Head of caudate nucleus (tissue), 42 donors: ENCODE measurements at places on chromosomes 1 and 21.
A peak's percentile ranks its signal among the peaks of the same experiment; 100 is the strongest.

DNA sequence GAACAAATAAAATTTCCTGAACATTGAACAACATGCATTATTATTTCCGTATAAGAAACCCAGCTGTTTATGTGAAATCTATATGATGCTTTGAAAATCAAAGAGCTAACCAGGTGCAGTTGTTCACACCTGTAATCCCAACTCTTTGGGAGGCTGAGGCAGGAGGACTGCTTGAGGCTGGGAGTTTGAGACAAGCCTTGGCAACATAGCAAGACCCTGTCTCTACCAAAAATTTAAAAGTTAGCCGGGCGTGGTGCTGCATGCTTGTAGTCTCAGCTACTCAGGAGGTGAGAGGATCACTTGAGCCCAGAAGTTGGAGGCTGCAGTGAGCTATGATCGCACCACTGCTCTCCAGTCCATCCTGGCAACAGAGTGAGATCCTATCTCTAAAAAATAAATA is 4.8 kb upstream of the ZNF281 start:
- no peak for DNase-seq

DNA sequence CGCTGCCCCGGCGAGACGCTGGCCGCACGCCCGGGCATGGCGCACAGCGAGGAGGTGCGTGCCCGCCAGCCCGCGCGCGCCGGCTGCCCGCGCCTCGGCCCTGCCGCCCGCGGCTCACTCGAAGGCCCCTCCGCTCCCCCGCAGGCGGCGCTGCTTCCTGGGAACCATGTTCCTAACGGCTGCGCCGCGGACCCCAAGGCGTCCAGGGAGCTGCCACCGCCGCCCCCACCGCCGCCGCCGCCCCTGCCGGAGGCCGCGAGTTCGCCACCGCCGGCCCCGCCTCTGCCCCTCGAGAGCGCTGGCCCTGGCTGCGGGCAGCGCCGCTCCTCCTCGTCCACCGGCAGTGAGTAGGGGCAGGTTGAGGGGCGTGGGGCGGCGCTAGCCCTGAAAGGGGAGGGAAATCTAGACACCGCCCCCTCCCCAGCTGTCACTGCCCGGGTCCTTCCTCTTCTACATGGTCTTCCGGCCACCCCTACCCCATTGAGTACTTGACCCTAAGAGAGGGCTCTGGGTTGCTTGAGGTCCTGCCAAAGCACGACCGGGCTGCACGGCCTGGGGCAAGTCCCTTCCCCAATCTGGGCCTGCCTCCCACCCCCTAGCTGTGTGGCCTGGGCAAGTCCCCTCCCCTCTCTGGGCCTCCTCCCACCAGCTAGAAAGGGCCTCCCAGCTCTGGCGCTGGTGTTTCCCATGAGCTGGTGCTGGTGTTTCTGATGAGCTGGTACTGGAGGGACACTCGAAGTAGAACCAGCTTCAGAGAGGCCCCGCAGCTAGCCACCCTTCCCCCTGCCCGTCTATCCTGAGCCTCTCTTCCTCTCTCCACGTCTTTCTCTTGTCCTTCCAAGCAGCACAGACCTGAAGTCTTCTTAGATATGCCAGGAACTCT is 17.0 kb downstream of the TNFRSF25 start:
- DNase-seq, result peak; percentile 38

DNA sequence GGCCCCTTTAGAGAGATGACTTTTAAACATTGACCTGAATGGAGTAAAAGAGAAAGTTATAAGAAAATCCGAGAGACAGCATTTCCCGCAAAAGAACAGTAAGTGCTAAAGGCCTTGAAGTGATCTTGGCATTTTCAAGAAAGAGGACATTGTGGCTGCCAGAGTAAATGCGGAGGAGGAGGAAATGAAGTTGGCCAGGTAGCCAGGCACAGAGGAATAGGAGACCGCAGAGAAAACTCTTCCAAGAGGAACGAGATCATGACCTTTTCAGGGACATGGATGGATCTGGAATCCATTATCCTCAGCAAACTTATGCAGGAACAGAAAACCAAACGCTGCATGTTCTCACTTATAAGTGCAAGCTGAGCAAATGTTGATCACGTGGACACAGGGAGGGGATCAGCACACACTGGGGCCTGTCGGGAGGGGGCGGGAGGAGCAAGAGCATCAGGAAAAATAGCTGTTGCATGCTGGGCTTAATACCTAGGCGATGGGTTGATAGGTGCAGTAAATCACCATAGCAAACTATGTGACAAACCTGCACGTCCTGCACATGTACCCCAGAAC is 49.7 kb downstream of the EEIG2 start:
- no peak for DNase-seq

DNA sequence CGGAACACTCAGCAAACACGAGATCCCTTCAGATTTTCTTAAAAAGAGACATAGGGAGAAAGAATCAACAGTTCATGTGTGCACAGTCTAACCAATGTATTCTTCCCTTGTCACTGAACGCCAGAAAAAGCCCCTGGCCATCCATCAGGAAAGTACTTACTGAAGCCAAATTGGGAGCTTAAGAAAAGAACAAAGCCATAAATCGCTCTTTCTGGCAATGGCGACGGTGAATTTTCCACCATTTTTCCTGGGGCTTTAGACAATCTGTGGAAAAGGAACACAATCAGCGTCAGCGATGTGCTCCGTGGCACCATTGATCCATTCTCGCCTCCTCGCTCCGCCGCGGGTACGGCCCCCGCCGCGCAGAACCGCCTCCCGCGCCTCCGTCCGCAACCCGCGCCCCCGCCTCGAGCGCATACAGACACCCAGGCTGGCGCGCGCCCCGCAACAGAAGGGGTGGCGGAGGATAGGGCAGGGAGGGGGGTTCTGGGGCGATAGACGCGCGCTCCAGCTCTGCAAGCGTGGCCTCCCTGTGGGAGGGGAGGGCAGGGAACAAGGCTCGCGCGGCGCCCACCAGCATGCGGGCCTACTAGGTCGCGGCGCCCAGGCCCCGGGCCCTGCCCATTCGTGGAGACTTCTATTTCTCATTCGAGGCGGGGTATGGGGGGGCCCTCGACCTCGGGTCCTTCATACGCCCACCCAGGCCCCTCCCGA is 440 bp downstream of the PIGP start:
- DNase-seq, result peak; percentile 95

GRCh38 chr1:68479501-68479900 is 17.4 kb downstream of the DEPDC1 start:
- no peak for DNase-seq

DNA sequence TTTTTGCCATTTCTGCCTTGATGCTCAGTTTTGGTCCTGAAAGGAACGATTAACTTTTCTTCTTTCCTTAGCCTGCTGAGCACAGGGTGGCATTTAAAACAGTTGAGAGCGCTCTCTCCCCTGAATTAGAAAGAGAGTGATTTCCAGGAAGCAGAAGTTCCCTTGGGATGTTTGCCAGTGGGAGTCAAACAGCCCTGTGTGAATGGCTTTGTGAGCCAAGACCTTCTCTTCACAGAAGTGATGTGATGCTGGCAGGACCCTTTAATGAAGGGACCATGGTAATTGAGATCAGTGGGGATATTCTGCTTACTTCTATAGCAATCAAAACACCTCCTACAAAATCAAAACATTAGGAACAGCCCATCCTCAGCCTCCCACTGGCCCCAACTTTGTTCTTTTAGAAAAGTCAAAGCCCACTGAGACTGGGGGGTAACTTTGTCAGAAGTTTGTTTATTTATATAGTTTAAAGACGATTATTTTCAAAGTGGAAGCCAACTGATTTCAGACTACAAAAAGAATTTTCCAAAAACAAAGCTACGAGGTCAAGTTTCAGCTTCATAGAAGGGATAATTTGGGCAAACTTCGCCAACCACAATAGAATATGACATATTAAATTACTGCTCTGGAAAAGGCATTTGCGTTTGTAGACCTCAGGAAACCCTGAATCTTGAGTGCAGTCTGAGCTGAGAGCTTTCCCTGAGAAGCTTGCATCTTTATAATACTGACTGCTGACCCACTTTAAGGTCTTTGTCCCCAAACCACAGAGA is 122.7 kb downstream of the GABPA start:
- no peak for DNase-seq

GRCh38 chr1:16012590-16013219 is 5.1 kb downstream of the HSPB7 start:
- DNase-seq, result no peak

DNA sequence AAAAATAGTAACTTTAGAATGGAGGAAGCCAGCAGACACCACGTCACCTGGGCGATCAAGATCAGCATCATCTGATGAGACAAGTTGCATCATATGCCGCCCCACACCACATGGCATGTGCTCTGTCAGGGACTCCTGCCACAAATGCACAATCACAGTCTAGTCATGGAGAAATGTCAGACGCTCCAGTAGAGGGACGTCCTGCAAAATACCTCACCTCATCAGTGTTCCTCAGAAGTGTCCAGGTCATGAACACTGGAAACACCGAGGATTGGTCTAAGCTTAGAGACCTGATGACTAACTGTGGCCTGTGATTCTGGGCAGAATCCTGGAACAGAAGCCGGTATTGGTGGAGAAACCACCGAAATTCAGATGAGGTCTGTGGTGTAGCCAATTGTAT is 14.3 kb downstream of the ADARB1 start:
- DNase-seq, result no peak

- DNase-seq, result no peak
Observed at GRCh38 chr1:65539266-65540131, 119.0 kb downstream of the LEPR start.

- DNase-seq, result no peak
Observed at GRCh38 chr1:31570228-31570627, 6.1 kb upstream of the TINAGL1 start.

DNA sequence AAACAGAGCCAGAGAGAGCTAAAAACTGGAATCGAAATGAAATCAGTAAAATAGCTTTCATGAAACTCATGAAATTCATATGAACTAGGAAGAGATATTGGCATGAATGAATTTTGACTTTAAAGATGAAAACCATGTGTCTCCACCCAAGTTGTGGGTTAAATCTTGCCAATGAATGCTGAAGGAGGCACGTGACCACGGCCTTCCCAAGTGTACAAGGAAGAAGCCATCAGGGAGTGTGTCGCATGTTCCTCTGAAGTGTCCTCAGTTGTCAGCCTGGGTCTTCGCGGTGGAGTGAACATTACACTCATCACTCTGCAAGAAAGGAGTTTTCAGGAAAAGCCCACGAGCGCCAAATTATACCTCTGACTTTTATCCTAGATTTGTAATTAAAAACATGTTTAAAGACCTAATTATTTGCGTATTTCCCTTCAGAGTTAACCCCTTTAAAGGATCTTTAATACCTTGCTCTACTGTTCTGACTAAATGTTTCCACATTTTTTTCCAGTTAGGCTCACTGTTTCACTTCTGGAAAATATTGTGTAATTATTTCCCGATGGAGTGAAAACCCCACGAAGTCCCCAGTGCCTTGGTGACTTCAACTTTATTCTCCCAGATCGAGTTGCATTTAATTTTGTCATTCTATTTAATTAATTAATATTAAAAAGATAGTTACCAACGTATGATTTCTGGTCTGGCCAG is 118.3 kb downstream of the DHRS3 start:
- DNase-seq, result no peak

GRCh38 chr21:17725339-17725738 is 93.8 kb downstream of the C21orf91 start:
- no peak for DNase-seq

DNA sequence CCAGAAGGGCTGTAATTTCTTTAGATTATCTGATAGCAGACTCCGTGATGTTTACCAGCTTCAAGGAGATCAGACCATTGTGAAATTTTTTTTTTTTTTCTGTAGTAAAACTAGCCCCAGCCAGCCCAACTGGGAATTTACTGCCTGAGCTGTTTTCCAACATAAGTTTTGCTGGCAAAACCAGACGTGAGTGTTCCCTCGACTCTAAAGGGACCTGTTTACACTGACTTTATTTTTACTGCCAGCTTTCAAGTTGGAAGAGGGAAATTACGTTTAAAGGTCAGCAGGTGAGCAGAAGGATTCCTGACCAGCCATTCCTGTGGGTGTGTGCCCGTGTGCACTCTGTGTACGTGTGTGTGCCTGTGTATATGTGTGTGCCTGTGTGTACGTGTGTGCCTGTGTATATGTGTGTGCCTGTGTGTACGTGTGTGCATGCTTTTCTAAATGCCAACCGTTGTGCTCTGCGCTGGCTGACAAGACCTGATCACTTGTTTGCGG is 374 bp downstream of the MAB21L3 start:
- DNase-seq, result no peak

DNA sequence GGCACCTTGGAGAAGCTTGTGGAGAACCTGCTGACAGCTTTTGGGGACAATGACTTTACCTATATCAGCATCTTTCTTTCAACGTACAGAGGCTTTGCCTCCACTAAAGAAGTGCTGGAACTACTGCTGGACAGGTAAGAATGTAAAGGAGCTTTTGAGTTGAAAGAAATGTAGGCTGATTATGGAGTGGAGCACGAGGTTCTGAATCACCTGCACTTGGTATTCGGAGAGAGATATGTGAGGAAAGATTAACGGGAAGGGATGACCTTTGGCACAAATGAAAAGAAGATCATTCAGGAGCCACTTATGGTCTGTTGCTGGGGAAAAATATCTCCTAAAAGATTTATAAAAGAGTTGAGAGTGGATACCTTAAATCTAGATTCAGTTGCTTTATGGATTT is 42.7 kb downstream of the RGL1 start:
- no peak for DNase-seq

DNA sequence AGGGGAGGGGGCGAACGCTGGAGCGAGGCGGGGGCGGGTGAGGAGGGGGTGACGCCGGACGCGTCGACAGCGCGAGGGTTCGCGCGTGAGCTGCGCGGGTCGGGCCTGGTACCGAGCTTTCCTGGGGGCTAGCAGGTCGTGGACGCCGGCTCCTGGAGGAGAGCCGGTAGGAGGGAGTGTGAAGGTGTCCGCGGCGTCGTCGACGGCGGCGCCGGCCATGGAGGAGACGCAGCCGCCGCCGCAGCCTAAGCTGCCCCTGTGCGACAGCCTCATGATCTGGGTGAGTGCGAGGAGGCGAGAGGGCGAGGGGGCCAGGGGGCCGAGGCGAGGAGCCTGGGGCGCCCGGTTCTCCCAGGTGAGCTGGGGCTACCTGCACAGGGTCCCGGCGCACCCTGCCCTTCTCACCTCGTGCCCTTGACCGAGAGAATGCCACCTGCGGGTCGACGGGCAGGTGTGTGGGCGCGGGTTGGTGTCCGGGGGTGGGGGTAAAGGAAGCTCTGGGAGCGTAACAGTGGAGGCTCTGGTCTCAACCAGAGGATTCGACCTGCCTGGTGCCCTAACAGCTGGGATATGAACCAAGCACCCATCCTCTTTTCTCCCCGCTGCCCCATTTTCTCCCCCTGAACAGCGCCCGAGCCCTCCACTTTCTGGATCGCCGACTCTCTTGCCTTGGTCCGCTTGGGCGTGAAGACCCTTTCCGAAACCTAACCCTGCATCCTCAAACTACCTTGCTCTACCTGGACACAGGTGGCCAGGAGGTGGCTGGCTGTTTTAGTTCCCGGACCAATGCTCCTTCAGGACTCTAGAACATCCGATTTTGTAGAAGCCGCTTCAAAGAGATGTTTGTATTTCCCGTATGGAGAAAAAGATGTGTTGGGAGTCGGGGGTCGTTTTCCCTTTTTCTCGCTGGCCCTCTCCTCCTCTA is at the start of gene HOOK1:
HOOK1 (plus strand) TSS at position 49 of the 925 bp plus-strand sequence; CDS start at position 218, 169 bp downstream.
- peak; percentile 16 for DNase-seq
